NCI-H1092 treated with DMSO at 0.1 percent for 48 hours (cell line): ENCODE measurements at places on chromosomes 3 and 15.

DNA sequence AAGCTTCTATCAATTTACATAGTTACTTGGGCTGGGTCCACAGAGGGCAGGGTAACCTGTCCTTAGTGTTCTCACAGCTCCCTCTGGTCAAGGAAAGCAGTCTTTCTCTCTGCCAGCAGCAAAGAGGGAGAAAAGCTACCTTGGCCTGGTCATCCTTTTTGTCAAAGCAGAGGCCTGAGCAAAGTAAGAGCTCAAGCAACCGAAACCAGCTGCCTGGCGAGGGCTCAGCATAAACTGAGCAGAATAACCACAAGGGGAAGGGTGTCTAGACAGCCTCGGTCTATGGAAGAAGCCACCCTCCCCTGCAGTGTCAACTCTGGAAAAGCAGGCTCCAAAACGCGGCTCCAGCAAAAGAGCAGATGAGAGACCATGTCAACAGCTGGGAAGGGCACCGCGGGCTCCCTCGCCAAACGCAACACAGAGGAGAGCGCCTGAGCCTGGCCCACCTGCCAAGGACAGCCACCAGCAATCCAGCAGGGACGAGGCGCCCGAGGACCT lies 17.4 kb downstream of the LRIG1 start:
- DNase-seq, result peak; percentile 50

DNA sequence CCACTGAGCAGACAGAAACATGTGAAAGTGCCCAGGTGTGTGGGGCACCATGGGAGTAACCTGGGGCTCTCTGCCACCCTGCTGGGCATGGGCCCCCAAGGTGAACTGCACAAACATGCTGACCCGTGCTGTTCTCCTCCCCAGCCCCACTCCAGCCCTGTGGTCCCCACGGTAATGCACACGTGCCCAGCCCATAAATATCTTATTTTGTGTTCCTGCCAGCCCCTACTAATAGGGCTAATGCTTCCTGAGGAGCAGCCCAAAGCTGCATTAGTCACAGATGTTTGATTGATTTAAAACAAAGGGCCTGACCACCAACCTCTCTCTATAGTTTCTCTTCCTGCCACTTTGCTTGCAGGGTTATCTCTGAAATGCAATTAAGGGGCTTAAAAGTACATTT lies 95.4 kb downstream of the ABHD5 start:
- no peak for DNase-seq

- DNase-seq, result no peak
Observed at GRCh38 chr3:135197246-135197645, 402.2 kb downstream of the EPHB1 start.

DNA sequence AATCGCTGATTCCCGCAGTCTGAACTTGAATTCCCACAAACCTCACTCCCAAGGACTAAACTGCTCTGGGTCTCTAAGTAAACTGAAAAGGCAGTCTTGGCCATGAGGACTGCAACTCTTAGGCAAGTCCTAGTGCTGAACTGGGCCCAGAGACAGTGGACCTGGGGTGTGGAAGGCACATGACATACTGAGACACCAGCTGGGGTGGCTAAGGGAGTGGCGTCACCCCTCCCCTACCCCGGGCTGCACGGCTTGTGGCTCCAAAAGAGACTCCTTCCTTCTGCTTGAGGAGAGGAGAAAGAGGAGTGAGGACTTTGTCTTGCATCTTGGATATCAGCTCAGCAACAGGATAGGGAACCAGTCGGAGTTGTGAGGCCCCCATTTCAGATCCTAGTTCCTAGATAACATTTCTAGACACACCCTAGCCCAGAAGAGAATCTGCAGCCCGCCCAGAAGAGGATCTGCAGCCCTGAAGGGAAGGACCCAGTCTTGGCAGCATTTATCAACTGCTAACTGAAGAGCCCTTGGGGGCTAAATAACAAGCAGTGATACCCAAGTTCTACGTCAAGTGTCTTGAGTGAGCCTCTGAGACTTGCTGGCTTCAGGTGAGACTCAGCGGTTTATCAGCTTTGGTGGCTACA lies 110.7 kb upstream of the C3orf80 start:
- DNase-seq, result no peak

GRCh38 chr3:112333002-112333380 lies at the start of gene CD200:
TSS of gene CD200 (plus strand) at chr3:112333156. CDS start at chr3:112333213, 57 bp downstream.
- DNase-seq, result peak; percentile 87

DNA sequence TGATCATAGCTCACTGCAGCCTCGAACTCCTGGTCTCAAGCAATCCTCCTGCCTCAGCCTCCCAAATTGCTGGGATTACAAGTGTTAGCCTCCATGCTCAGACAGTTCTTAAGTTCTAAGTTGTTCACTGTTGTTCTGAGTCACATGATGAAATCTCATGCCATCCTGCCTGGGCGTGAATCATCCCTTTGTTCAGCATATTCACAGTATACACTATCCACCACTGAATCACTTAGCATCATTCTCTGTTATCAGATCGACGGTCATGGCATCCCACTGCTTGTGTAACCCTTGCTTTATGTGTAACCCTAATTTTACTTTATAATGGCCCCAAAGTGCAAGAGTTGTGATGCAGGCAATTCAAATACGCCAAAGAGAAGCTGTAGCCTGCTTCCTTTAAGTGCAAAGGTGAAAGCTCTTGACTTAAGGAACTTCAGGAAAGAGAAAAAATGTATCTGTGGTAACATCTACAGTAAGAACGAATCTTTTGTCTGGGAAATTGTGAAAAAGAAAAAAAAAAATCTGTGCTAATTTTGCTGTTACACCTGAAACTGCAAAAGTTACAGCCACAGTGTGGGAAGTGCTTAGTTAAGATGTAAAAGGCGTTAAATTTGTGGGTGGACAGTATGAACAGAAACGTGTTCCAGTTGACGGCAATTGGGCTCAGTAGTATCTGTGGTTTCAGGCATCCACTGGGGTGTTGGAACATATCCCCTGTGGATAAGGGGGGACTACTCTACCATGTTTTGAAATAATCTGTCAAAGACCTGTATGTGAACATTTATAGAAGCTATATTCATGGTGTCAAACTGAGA lies 80.6 kb downstream of the PCOLCE2 start:
- DNase-seq, result no peak

DNA sequence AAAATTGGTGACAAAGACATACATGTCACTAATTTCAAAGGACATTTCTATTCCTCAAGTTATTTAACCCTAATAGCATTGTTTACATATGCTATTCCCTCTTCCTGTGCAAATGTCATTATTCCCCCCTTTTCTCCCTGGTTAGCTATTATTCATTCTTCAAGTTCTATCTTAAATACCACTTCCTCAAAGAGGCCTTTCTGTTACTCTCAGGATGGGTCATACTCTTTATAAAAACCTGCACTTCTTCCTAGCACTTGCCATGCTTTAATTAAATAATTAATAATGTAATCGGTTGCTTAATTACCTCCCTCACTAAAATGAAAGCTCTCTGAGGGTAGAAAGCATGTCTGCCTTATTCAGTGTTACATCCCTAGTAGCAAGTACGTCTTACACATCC lies 88.5 kb downstream of the XRN1 start:
- DNase-seq, result no peak

DNA sequence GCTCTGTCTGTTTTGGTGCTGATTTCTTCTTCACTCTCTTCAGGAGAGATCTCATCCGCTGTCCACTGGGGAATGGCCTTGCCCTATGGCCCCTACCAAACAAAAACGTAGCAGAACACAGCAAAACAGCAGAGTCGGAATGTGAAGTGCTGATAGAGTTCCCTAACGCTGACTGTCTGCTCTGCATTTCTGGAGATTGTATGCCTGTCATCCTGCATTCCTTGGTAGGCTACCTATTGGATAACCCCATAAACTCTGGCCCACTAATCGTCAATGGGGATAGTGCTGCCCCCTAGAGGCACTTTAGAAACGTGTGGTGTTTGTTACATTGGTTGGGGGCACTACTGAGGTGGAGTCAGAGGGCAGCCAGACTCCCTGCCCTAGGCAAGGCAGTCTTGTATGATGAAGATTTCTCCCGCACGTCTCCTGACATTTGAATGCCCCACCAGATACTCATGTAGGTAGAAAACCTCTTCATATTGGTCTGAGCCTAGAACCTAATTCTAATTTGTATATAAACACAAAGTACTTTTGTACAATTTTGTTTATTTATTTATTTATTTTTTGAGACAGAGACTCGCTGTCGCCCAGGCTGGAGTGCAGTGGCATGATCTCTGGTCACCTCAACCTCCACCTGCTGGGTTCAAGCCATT lies 15.6 kb upstream of the MAGEF1 start:
- DNase-seq, result peak; percentile 69

DNA sequence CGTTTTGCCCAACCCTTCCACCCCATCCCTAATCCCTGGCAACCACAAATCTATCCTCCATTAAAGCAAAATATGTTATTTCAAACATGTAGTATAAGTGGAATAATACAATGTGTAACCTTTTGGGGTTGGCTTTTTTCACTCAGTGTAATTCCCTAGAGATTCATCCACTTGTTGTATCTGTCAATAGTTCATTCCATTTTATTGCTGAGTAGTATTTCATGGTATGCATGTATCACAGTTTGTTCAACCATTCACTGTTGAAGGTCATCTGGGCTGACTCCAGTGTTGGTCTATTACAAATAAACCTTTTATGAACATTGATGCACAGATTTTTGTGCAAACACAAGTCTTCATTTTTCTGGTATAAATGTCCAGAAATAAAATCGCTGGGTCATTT lies 38.8 kb downstream of the BSN start:
- DNase-seq, result no peak

DNA sequence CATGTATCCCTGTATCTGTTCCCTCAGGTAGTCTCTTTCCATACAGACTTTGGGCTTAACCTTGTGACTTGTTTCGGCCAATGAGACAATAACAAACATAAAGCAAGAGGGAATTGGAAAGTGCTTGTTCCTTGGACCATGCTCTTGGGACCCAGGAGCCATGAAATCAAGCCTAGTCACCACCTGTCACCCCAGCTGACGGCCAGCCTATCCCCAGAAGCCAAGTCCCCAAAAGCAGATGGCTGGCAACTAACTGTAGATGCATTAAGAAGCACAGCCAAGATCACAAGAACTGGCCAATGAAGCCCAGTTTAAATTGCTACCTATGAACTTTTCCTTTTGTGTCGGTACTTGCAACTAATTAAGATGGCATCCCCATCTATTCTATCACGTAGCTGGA lies 822.0 kb downstream of the CADM2 start:
- peak; percentile 51 for DNase-seq
